Anterior cingulate cortex (tissue), 58 donors: ENCODE measurements at places on chromosomes 3 and 15.

DNA sequence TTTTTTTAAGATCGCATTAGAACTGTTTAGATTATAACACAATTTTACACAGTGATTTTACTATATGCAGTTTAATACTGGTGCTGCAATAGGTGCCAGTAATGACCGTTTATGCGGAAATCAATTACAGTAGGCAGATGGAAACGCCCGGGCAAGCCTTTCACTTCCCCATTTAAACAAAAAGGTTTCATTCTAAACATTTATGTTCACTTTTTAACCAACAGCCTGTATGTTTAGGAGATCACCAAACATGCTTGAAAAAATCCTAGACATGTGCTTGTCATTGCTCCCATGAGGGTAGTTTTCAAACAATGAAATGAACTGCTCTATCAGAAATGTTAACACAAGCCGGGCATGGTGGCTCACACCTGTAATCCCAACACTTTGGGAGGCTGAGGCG is 2.7 kb downstream of the BNIP2 start:
- DNase-seq: no peak

- DNase-seq: no peak
These were observed 238.0 kb downstream of the MEX3B start for GRCh38 chr15:81807806-81808205.

GRCh38 chr15:88465633-88466224 is 1.5 kb downstream of the MRPL46 start:
- DNase-seq: no peak

DNA sequence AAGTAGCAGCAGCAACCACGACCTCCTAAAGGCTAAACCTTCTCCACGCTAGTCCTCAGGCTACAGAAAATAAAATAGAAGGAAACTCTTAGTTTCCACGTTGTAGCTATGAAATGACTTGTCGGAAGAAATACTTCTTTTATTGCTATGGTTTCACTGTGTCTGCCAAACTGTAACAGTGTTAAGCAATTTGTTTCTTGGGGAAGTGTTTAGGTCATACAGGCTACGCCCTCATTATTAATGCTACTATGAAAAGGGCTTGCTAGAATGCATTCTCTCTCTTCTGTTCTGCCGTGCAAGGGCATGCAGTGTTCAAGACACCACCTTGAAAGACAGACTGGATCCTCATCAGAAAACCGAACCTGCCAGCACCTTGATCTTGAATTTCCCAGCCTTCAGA is 462.7 kb downstream of the PLOD2 start:
- DNase-seq: no peak

DNA sequence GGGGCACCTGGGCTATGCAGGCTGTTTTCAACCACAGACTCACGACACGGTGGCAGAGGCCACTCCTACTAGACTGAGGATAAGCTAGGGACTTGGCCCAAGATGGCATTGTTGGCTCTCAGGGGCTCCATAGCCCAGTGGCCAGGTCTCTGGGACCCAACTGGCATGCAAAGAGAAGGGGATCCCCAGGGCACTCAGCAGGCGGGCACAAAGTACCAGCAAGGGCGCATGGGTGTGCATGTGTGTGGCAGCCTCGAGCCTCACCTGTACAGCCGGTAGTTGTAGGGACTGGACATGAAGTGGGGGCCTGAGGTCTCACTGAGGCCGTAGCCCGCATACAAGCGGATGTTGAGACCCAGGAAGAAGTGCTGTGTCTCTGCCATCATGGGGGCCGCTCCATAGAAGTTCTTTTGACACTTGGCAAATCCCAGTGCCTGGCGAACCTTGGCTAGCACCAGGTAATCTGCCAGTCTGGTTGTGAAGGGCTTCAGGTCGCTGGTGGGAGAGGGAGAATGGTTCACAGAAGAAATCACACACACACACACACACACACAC is 30.2 kb downstream of the IDH3A start:
- no peak for DNase-seq

DNA sequence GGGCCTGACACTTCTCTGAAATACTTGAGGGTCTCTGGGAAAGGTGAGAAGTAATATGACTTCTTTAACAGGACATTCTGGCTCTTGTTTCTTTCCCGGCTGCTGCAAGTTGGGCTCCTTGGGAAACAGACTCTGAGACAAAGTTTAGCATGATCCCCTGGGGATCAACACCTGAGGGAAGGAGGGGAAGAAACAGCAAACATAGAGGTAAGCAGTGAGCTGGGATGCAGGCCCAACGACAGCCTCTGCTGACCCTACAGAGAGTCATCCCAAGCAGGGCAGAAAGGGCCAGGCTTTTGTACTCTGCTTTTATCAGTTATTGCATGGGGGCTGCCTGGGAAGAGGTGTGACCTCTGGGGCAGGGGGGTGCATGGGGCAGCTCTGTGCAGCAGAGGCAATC is 26.8 kb upstream of the DUT start:
- DNase-seq: no peak

DNA sequence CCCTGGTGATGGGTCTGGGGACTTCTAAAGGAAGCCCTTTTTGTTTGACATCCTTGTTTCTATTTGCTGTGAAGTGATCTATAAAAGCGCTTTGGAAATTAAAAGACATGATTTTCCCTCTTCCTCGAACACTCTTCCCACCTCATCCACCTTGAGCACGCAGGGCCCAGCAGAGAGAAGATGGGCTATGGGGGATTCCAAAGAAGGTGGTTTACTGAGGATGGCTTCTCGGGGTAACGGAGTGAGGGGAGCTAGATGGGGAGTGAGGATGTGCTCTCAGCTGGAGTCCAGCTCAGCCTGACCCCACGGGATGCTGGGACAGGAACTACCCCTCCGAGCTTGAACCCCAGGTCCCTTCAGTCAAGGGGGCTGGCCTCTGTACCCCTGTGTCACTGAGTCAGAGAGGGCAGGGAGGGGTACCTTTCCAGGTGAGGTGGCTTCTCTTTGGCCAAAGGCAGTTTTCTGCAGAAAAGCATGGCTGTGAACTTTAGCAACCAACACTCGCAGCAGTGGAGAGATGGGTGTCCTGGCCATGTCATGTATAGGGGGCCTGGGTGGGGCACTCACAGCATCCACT is 180.7 kb upstream of the SMAD3 start:
- no peak for DNase-seq

DNA sequence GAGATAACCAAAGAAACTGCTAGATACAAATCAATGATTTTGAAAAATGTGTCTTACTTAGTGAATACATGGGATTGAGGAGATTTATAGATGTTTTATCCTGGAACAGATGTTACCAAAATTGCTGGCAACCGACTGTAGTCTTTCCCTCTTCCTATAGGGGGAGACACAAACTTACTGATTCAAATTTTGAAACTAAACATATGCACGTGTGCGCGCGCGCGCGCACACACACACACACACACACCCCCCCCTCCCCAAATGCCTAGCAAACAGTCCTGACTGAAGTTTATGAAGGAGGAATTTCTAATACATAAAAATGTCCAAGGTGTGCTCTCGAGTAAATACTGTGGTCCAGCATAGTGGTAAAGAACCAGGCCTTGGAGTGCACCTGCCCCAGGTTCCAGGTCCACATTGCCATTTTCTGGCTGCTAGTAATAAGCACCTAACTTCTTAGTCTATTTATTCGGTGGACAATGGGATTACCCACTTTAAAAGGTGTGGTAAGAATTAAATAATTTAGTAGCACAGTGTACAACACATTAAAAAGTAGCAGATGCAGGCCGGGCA is 18.5 kb upstream of the C3orf62 start:
- no peak for DNase-seq

- no peak for DNase-seq
These were observed 15.4 kb upstream of the OXTR start for GRCh38 chr3:8784676-8785435.

- DNase-seq: no peak
These were observed 138.5 kb downstream of the CHSY1 start for GRCh38 chr15:101113114-101114005.

DNA sequence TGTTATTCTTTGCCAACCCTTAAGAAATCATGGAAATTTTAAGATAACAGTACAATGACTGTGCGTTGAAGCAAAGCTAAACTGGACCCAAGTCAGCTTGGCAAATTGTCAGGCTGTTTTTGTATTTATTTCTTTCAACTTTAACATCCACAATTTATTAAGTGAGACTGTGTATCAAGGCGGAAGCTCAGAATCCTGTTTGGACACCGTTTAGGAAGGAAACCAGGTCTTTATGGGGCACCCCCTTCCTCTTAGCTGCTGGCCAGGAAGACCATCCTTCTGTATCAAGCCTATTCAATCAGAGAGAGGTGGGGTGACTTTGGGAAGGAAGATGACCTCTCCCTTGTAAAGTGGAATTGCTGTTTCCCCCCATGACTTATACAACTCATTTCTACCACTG is 166.0 kb downstream of the MCTP2 start:
- no peak for DNase-seq

DNA sequence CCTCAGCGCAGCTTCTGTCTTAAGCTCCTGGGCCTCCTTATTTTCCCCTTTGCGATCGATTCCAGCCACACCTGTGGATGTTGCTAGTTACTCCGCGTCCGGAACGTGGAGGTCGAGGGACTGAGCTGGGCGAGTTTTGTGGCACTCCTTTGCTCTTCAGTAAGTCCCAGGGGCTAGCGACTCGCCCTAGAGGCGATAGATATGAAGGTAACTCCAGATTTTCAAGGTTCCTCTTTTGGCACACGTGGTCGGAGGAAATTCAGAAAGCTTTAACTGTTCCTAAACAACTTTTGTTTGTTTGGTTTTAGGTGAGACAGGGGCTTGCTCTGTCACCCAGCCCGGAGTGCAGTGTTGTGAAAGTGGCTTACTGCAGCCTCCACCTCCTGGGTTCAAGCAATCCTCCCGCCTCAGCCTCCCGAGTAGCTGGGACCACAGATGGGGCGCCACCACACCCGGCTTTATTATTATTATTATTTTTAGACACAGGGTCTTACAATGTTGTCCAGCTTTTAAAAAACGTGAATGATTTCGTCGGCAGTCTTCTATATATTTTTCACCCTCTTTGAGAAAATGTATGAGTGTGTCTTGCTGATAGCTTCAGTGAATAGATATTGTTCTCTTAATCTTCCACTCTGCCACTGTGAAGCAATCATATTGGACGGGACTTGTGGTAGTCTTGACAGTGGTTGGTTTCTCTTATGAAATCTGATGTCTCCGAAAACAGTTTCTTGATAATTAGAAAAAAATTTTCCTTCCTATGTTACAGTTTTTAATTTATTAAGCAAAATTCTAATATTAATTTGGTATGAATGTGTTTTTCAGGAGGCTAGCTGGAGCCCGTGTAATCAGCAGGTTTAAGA is 785 bp downstream of the MFSD1 start:
- no peak for DNase-seq

DNA sequence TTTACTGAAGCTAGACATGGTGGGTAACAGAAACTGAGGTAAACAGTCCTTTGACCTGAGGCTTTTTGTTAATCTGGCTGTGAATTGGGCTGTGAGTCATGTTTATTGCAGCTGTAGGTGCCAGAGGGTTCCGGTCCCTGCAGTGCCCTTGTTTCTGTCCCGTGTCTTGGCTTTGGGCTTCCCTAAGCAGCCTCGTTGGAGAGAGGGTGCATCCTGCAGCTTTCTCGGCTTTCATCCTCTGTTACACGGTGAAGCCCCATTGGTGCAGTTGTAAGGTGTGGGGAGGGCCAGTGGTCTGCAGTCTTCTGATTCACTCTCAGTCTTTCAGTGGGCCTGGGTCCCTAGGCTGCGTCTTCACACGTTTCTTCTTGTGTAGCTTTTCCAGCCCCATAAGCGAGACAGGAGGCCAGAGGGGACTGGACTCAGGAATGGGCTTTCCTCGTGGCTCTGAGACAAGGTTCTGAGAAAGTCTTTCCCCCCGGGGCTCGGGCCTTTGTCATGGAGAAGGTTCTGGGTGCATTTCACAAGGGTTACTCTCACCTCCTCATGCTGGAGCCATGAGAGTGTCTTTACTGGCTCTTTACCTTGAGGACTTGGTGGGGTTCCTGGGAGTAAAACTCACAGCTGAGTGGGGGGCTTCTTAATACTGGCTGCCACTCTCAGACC is 33.1 kb downstream of the ASB7 start:
- DNase-seq: no peak

DNA sequence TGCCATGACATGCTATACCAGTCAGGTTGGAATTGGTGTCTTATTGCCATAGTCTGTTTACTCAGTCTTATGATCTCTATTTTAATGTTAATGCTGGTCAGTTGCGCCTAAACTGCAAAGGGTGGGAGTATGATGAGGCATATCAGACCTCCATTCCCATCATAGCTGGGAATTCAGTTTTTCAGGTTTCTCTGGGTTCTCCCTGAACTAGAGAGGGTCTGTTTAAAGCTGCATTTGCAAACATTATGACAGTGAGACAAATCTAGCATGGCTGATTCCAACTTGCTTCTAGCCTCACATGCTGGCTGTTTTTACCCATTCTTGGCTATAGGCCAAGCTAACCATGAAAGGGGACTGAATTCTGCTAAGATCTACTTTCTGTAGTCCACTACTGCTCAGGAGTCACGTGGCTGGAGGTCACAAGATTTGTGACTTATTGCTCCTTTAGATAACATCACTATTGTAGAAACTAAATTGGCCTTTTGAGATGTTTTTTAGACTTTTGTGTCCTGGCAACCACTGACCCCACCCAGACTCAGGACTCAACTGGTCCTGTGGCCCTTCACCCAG is 96.5 kb downstream of the TGFBR2 start:
- DNase-seq: no peak

DNA sequence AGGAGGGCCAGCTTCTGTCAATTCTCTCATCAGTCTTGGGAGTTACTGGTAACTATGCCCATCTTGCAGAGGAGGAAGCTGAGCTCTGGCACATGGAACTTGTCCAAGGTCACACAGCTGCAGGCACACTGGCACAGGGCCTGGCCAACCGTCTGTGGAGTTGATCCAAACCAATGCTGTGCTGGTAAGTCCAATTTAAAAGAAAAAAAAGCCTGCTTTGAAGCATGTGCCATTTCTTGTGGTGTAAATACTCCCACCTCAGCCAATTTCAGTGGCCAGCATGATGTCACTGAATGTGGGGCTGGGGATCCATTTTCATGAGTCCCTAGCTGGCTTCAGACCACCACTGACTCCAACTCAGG is 83.4 kb downstream of the CHSY1 start:
- DNase-seq: no peak

- DNase-seq: no peak
These were observed 245.2 kb downstream of the TLE3 start for GRCh38 chr15:69852482-69852881.

- no peak for DNase-seq
These were observed 11.6 kb downstream of the TSEN2 start for GRCh38 chr3:12495749-12496452.

GRCh38 chr3:183517607-183518006 is 37.9 kb downstream of the KLHL6 start:
- no peak for DNase-seq

DNA sequence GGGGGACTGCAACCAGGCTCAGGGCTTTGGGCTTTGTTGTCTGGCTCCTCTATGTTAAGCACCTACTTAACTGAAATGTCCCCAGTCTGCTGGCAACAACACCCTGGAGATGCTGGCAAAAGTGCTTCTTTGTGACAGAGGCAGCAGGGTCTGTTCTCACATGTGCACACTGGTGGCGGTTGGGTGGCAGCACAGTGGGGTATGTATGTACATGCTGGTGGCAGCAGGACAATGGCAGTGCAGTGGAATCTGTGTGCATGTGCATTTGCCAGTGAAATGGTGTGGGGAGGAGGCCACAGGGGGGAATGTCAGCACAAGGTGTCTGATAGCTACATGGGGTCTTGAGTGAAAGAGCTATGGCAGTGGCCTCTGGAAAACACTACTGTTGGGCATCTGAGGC is 830.3 kb downstream of the DIPK2A start:
- no peak for DNase-seq

GRCh38 chr3:120473896-120474675 is 23.3 kb upstream of the FSTL1 start:
- no peak for DNase-seq

GRCh38 chr3:190083635-190084034 is 37.1 kb downstream of the P3H2 start:
- no peak for DNase-seq
